ENCODE measurements at places on chromosomes 2 and 18.

GRCh38 chr2:109398366-109399015 is 215.3 kb downstream of the SEPTIN10 start:
- H3K27me3 ChIP-seq = no peaks in the 10 kb centered on the region
- no peak overlapping the region for H3K27ac ChIP-seq
- peaks cover 8% of the 10 kb centered on the region for H3K36me3 ChIP-seq

- no peak for DNase-seq
- no peak overlapping the region for H3K27ac ChIP-seq
- no peaks in the 10 kb centered on the region for H3K27me3 ChIP-seq
- H3K4me1 ChIP-seq = no peaks in the 10 kb centered on the region
These were observed 149.0 kb downstream of the DSEL start for GRCh38 chr18:67367540-67367939.

- H3K36me3 ChIP-seq = no peaks in the 10 kb centered on the region
- H3K27ac ChIP-seq = no peak overlapping the region
- H3K27me3 ChIP-seq = no peaks in the 10 kb centered on the region
- no peak for DNase-seq
- no peak overlapping the region for H3K4me3 ChIP-seq
These were observed 267.1 kb downstream of the ICOS start for GRCh38 chr2:204203704-204204103.

DNA sequence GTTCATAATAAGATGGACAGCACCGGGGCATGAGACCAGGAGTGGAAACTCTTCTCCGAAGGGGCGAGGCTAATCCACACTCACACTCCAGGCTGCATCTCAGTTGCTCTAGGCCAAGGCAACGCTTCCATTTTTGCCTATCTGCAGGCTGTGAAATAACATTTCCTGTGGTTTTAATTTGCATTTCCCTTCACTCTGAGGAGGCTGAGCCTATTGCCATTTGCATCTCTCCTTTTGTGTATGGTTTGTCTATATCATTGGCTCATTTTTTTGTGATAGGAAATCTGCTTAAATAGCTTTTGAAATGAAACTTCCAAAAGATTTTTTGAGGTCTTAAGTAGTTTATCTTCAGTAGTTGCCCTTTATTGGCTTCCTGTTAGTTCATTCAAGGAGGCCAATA is 57.6 kb downstream of the TPGS2 start:
- H3K36me3 ChIP-seq = no peaks in the 10 kb centered on the region
- H3K4me3 ChIP-seq = no peak overlapping the region
- H3K27ac ChIP-seq = no peak overlapping the region
- no peak for DNase-seq
- peaks cover 2% of the 10 kb centered on the region for H3K4me1 ChIP-seq
- no peaks in the 10 kb centered on the region for H3K27me3 ChIP-seq
